Activated CD4-positive, alpha-beta T cell treated with anti-CD3 and anti-CD28 coated beads, Interleukin-2, amount 50 U/mL, for 1 hour (primary cell): ENCODE measurements at places on chromosomes 7 and 10.
A peak's percentile ranks its signal among the peaks of the same experiment; 100 is the strongest.

DNA sequence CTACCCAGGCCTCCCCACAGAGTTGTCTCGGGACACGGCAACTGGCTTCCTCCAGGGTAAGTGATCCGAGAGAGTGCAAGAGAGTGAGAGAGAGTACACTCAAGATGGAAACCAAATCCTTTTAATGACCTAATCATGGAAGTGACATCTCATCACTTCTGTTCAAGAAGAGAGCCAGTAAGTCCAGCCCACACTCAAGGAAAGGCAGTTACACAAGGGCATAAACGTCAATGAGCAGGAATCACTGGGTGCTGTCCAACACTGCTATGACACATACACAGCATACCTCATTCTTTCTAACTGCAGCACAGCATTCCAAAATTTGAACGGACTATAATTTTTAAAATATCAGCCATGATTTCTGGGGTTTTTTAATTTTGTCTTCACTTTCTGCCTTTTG is 29.3 kb upstream of the OSBPL3 start:
- no peak for DNase-seq

- DNase-seq, result no peak
These were observed 93.9 kb upstream of the MINDY3 start for GRCh38 chr10:15954188-15954587.

DNA sequence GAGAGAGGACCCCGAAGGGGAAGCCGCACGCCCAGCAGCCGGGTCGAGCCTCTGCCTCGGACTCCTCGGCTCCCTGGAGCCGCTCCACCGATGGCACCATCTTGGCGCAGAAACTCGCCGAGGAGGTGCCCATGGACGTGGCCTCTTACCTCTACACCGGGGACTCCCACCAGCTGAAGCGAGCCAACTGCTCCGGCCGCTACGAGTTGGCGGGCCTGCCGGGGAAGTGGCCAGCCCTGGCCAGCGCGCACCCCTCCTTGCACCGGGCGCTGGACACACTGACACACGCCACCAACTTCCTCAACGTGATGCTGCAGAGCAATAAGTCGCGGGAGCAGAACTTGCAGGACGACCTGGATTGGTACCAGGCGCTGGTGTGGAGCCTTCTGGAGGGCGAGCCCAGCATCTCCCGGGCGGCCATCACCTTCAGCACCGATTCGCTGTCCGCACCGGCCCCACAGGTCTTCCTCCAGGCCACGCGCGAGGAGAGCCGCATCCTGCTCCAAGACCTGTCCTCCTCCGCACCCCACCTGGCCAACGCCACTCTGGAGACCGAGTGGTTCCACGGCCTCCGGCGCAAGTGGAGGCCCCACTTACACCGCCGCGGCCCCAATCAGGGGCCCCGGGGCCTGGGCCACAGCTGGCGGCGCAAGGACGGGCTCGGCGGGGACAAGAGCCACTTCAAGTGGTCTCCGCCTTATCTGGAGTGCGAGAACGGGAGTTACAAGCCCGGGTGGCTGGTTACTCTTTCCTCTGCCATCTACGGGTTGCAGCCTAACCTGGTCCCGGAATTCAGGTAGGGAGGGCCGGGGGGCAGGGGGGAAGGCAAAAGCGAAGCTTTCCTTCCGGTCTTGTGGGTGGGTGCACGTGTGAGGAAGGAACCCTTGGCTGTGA is 973 bp downstream of the GPR158 start:
- DNase-seq, result no peak

DNA sequence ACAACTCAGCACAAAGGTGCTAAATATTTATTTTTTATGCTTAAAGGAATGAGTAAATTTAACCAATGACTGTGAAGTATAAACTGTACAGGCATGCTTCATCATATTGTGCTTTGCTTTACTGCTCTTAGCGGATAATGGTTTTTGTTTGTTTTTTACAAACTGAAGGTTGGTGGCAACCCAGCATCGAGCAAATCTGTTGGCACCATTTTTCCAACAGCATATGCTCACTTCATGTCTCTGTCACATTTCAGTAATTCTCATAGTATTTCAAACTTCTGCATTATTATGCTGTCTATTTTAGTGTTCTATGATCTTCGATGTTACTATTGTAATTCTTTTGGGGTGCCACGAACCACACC is 22.8 kb downstream of the BRAF start:
- DNase-seq, result no peak

DNA sequence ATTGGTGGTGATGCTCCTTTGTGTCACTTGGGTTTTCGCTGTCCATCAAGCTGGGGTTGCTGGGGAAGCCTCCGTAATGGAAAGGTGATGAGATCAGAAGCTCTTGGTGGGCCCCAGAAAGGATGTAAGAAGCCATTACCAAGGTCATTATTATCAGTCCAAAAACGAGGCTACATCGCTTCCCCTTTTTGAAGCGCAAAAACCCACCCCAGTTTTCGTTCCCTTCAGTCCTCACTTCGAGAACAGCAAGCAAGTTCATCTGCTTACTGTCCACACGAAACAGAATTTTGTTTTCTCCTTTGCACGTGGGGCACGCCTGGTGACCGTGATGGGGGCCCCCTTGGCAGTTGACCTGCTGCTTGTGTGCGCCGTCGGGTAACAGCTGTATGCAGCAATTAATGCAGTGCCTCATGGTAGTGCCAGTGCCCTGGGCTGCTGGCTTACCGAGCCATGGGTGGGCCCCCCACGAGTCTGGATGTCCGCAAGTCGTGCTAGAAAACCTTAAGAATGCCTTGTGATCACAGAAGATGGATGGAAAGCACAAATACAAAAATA is 47.5 kb downstream of the CHST15 start:
- no peak for DNase-seq

DNA sequence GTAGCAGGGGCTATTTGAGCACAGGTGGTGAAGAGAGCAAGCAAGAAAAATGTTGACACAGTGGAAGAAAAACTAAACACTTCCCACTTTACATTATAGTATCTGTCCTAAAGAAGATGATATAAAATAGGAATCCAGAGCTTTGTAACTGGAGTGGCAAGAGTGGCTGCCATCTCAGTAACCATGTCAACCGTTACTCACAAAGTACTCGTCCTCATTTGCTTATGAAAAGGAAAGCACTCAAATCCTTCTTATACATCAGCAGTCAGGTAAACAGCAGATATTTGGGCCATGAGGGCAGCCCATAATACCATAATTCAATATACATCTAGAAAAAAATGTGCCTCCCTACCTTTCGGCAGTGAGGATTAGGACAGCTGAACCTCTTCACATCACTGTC is 70.1 kb downstream of the RNF216 start:
- DNase-seq, result no peak

GRCh38 chr7:125136755-125137532 is 207.3 kb upstream of the POT1 start:
- no peak for DNase-seq

GRCh38 chr10:12214763-12215218 is 18.8 kb downstream of the CDC123 start:
- DNase-seq, result peak; percentile 31

DNA sequence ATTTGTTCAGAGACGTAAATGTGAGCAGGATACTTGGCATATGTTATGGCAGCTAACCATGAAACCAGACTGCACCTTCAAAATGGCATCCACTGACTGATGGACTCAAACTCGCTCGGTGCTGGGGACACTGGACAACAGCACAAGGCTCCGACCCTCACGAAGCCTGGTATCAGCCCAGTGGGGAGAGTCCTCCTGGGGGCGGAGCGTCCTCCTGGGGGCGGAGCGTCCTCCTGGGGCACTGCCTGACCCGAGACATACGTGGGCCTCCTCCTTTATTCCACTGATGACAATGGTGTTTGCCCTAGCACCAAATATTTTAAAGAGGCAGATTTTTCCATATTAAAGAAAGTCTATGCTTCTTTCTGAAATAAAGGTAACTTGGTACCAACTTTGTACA is 39.5 kb downstream of the ESYT2 start:
- no peak for DNase-seq

- DNase-seq, result no peak
These were observed 23.0 kb downstream of the TMEM120A start for GRCh38 chr7:75971309-75971960.

DNA sequence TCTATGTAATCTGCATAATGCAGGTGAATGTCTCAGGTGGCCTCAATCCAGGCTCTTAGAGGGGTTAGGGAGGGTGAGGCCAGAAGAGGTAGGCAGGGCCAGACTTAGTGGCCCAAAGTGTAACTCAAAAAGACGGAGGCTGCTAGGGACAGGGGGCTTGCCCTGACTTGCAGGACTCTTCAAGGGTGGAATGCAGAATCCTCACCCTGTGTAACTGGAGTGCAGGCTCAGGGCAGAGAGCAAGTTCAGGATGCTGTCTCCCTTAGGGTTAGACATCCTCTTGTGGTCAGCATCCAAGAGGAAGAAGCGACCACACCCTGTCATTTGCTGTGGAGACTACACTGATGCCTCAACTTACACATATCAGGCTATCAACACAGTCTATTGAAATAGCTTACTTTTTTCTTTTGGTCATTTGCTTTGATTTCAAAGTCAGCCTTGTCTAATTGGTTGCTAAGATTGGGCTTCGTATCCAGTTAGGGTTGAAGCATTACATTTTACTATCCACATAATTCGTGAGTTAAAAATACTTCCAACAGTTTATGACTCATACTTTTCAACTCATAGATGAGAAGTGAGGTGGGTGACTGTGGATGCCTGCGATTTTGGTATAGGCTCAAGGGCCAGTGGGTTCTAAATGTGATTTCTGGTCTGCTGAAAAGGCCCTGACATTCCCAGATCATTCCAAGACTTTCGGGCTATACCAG is 563.6 kb downstream of the SUGCT start:
- DNase-seq, result no peak

DNA sequence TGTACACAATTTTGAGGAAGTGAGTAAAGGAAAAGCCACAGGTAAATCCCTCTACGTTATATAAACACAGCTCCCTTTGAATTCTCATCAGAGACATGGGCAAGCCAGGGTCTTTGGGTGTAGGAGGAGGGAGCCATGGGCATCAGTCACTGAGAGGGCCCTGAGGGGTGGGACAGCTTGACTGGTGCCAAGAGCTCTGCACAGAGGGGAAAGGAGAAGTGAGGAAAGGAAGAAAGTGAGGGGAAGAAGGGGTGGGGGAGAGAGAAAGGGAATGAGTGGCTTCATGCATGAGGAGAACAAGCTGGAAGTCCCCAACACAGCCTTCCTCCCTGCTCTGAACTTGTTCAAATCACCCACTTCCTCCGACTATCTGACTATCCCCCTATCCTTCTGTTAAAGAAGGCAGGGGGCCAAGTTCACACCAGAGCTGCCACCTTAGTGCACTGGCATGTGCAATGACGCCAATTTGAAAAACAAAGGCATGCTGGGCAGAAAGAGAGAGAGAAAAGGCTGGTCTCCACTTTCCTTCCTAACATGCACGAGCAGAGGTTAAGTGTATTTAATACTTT is 16.4 kb upstream of the RNF148 start:
- DNase-seq, result no peak

DNA sequence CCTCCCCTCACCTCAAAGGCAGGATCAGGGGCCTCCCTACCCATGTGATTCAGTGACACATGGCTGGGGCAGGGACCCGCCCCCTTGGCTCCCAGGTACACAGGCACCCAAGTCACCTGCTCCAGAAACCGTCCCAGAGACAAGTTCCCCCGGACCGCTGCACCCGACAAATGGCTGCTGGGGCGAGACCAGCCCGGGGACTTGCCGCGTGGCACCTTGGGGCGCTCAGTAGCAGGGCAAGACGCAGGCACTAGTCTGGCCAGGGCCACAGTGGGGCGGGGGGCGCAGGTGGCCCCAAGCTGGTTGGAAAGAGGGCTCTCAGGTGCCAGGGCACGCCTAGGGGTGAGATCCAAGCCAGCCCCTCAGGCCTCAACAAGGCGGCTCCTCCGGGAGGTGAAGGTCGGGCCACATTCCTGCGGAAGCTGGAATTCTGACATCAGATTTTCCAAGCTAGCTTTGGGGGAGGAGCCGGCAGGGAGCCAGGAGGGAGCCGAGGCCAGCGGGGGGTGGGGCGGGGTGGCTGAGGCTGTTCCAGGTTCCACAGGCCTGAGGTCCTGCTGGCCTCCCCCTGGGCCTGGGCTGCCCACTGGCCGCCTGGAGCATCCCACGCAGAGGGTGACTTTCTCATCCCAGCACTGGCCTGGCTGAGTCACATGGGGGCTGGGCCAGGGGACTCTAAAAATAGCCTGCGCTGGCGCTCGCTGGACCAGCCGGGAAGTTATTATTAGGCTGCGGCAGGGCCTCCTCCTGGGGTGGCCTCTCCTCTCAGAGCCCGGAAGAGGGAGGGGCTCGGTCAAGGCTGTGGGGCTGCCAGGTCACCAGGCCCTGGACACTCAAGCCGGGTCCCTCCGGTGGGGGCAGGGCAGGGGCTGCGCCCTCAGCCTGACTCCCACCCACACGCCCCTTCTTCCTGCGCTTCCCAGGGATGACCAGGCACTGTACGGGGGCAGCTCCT is 20.5 kb upstream of the INPP5A start:
- DNase-seq, result no peak

GRCh38 chr7:46143421-46143820 is 222.3 kb upstream of the IGFBP3 start:
- no peak for DNase-seq

DNA sequence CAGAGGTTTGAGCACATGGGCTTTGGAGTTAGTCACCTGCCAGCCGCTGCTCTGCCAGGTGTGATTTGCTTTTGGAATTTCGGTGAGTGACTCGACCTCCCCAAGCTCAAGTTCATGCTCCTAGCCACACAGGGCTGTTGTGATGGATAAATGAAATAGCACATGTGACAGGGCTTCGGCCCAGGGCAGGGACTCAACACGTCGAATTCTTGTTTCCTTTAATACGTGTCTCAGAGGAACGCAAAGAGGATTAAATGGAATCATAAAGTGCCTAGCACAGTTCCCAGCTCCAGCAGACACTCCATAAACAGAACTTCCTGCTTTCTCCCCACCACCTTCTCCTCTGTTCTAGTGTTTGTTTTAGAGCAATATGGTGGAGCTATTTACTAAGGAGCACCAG is 88.3 kb upstream of the CHST15 start:
- no peak for DNase-seq

DNA sequence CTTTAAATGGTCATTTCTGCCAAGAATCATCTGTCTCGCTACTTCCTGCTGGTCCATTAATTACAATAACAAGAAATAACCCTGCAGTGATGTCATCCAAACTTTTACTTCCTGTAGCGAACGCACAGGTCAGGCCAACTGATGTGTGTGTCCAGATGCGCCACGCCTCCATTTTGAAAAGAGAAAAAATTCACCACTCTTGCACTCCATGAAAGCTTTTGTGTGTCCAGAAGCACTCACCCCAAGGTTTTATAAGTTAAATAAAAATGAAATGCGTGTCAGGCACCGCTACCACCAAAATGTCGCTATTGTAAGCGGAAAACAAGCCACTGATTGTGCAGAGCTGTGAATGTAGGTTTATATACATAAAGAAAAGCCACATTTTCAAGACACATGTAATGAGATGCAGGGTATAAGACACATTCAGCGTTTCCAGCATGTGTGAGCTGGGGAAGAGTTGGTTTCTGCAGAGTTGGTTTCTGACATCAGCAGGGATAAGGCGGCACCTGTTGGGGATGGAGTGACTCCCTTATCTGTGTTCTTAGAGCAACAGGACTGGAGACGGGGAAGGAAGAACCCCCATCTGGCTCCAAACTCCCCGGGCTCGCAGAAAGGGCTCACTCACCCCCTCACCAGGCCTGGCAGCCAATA is 83.3 kb downstream of the CTBP2 start:
- no peak for DNase-seq

GRCh38 chr7:105187302-105188169 is 173.5 kb downstream of the KMT2E start:
- no peak for DNase-seq

- DNase-seq, result no peak
These were observed 28.1 kb upstream of the ELN start for GRCh38 chr7:73999664-74000435.
